Ovary (tissue), 10 donors: ENCODE measurements at places on chromosomes 1 and 21.

DNA sequence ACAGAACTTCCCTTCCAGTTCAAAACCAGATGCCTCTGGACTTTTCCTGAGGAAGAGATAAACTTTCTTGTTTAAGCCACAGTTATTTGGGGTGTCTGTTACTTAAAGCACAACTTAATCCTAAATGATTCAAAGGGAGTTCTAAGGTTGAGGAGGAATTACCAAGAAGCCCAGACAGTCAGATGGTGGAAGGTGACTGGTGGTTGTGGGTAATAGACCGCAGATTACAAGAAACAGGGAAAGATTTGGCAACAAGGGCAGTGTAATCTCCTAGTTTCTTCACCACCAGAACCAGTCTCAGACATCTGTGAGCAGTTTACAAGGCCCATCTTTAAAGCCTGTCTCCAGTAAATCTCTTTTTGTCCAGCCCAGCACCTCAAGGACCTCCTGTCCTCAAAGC, 130.1 kb upstream of the CTTNBP2NL start:
- DNase-seq = no peak

DNA sequence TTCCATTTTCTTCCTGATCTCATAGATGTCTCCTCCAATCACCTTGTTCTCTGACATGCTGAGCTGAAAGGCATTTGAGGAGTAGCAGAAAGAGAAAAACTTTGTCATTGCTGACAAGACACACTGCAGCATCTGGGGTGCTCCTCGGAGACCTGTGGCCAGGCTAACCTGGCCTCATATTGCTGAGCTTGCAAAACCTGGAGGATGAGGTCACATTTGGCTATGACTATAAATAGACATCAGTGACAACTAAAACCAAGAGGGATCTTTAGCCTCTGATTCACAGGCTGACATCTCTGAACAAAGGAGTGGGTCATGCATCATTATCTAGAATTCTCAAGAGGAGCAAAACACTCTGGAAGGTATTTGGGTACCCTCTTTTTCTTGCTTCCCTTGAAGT, 83.7 kb downstream of the PROX1 start:
- no peak for DNase-seq

GRCh38 chr1:89279011-89279466, 6.4 kb upstream of the GBP5 start:
- DNase-seq = no peak

DNA sequence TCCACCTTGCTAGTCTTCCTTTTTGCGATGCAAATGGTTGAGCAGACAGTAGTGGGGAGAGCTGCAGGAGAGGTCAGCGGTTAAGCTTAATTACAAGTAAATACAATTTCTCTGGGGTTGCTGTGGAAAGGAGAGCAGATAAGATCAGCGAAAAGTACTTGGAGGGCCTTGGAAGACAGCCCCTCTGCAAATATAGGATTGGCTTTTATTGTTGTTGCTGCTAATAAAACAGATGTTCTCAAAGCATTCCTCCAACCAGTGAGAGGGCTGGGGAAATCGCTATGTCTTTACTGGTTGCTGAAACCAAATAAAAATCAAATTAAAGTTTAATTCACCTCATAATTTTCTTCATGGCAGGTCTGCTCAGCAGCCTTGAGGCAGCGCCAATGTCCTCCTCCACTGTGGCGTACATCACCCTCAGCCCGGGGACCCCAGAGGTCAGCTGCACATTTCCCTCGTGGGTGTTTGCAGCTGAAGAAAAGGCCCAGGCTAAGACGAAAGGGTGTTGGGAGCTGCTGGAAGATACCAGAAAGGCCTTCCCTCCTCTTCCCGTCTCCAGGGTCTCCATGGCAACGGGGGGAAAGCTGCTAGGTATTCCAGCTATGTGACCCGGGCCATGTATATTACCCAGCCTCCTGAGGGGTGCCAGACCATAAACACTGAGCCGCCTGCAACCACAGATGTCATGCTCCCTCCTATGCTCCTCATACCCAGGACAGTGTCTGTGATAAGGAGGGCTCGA, 54.6 kb upstream of the POU2F1 start:
- no peak for DNase-seq

- no peak for DNase-seq
Observed at GRCh38 chr1:244675167-244675566, 22.2 kb downstream of the DESI2 start.

- no peak for DNase-seq
Observed at GRCh38 chr1:181208083-181208482, 119.6 kb downstream of the IER5 start.

DNA sequence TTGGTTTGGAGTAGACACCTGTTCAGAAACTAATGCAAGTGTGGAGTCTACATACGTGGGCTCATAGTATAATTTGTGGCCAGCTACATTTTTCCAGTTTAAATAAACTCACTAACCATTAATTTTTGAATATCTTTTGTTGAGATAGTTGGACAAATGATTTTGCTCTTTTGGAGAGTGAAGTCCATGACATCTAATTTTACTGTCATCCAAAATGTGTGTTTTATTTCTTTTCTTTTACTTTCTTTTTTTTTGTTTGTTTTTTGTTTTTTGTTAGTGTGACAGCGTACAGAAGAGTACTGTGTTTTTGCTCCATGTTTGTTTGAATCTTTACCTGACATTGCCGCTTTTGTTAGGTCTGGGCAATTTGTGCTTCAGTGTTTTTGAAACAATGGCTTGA, 5.0 kb downstream of the RBM15 start:
- DNase-seq = no peak

- DNase-seq = peak; percentile 53
Observed at GRCh38 chr1:15525050-15526020, 1.3 kb upstream of the DNAJC16 start.

DNA sequence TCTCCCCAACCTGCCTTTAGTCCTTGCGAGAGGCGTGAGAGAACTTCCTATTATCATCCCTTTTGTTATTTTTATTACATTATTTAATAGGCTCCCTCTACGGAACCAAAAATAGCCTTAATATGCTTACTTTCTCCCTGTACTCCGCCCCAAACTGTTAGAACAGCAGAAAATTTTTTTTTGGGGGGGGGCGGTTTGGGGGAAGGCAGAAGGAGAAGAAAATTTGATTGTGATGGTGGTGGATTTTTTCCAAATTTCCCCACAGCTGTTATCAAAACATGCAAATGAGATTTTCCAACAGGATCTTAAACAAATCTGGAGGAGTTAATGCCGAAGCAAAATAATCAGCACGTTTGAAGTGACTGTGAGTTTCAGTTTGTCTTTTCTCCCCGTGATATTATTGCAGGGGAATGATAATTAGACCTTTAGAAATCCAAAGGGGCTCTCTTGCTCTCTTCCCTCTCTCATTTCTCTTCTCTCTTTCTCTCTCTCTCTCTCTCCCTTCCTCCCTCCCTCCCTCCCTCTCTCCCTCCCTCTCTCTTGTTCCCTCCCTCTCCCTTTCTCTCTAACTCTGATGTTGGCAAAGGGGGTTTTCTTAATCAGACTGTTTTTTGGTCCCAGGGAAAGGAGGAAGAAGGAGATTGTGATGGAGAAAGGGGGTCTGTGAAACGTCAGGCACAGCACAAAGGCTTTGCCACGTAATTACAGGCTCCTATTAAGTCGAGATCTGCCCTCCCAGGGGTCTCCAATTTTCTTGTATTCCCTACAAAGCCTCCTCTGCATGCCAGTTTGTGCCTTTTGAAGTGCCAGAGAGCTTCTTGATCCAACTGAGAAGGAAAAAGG, 1.1 kb upstream of the PRRX1 start:
- DNase-seq = peak; percentile 23

GRCh38 chr21:44285138-44285992, at the start of gene AIRE:
Gene AIRE, plus strand, starts transcription at chr21:44285876. Its CDS starts 131 bp downstream, at chr21:44286007.
- DNase-seq = no peak

DNA sequence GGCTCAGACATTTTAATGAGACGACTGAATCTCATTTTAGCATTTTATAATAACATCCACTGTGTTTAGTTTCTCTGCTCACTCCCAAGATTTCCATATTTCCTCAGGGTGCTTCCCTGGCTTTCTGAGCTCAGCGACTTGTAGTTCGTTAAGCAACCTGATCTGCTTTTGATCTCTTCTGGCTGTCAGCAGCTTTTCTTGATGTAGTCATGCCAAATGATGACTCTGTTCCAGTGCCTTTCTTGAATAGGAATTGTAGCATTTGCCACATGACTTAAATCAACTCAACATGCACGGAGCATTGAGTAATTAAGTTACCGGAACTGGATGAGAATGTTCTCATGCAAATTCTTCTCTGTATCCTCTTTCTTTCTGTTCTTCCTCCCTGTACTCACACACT, 246.1 kb downstream of the FMN2 start:
- no peak for DNase-seq

DNA sequence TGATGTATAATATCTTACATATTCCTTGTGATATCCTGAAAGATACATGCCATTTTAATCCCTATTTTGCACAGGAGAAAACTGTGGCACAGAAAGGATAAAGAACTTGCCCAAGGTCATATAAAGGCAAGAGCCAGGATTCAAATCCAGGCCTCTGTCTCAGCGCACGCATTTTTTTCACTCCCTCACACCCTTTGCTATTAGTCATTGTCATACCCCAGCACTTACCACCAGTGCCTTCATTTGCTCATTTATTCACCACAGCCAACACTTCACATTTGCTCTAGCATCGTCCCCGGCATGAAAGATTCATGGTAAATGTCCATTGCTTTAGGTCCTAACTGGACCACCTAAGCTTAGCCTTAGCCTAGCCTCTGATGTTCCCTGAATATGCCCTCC, 14.2 kb downstream of the ALX3 start:
- no peak for DNase-seq

GRCh38 chr21:46054451-46054881, 43.4 kb upstream of the COL6A2 start:
- DNase-seq = peak; percentile 68

DNA sequence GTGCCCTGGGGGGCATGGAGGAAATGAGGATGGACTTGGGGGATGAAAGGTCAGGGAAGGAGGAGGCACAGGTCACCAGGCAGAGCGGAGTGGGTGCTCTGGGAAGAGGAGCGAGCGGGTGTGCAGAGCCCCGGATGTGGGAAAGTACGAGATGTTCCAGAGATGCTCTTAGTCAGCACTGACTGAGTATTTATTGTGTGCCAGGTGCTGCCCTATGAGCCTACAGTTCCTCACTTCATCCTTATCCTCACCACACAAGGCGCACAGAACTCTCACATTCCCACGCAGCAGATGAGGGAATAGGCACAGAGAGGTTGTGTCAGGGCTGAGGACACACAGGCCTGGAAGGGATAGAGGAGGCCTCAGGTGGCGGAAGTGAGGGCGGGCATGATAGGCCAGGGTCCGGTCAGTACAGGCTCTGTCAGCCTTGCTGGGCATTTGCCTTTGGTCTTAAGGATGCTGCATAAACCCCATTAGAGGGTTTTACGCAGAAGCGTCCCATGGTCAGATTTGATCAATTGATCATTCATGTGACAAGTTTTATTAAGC, 77.3 kb downstream of the ARHGEF10L start:
- no peak for DNase-seq

DNA sequence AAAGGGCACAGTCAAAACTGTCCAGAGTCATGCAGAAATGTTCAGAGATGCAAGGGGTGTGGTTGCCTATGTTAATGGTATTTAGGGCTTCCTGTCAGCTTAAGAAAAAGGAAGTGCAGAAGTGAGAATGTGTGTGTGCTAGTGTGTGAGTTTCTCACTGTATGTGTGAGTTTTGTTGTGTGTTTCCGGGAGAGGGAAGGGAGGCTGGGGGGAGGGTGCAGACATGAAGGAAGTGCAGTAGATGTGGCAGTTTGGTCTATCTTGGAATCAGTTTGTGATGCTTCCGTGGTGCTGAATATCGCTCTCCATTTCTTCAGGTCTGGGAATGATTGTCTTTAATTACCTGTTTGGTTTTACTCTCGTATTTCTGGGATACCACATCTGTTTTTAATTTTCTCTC, 16.5 kb upstream of the ATP6V1G3 start:
- no peak for DNase-seq

DNA sequence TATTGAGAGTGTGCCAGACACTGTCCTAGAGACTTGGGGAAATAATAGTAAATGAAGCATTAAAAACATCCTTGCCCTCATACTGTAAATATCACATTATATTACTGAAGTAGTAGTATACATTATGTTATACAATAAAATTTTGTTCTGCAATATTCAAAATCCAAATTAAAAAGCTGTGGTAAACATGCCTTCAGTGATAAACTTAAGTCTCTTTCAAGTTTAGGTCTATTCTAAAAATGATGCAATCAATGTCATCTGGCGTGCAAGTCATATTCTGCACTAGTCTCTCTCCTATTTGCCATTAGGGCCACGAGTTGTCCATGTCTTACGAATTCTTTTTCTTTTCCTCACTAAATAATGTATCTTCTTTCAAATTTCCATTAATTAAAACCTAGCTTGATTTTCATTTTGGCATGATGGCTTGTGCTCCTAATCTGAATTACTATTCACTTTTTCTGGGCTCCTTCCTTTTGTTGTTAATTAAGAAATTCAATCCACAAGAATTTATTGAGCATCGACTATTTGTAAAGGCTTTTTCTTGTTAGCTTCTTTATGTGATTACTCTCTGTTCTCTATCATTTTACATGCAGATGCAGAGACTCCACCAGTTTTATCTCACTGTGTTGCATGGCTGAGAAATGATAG, 130.7 kb downstream of the COQ8A start:
- DNase-seq = no peak

DNA sequence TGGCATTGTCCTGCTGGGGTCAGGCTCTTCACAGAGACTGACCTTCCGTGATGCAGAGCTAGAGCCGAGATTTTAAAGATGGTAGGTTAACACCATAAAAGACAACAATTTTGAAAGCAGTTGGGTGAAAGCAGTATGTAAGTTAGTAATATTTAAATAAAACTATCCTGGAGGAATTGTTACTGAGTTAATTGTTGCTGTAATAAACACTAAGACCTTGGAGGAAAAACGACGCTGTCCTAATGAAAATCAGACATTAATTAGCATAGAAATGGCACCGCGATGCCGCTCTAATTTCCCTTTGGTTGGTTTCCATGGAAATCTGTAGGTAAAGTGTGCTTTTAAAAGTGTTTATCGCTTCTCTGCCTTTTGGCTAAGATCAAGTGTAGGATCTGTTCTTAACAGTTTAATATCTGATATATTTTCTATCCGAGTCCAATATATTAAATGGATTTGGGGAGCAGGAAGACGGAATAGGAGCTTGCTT, 745 bp upstream of the ANP32E start:
- peak; percentile 7 for DNase-seq

- peak; percentile 26 for DNase-seq
Observed at GRCh38 chr1:235329139-235329902, 951 bp downstream of the GGPS1 start.
